ENCODE measurements at places on chromosomes 1 and 21.

DNA sequence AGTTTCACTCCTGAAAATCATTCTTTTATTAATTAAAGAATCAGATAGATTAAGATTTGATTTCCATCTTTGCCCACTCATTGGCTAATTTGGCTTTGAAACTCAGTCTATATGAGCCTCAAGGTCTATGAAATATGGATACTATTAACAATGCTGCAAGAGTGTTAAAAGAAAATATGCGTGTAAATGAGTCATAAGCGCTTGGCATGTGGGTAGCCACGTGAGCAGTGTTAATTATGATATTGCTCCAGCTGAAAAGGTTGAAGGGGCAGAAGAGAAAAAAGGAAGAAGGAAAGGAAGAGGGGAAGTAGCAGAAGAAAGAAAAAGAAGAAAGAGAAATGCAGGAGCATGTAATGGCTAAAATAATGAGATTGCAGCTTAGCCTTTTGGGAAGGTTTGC lies 151.4 kb downstream of the CHRM3 start:
- no peak for DNase-seq

GRCh38 chr1:244778344-244778743 lies 57.1 kb upstream of the COX20 start:
- DNase-seq, result no peak

GRCh38 chr1:11793819-11794218 lies 11.9 kb downstream of the MTHFR start:
- DNase-seq, result no peak

- DNase-seq, result no peak
Observed at GRCh38 chr1:51268634-51269033, 32.6 kb downstream of the RNF11 start.

GRCh38 chr1:54996869-54997710 lies 1.6 kb upstream of the BSND start:
- no peak for DNase-seq

- no peak for DNase-seq
Observed at GRCh38 chr1:98103617-98104285, 182.9 kb upstream of the DPYD start.

- no peak for DNase-seq
Observed at GRCh38 chr1:203407296-203407695, 56.4 kb upstream of the FMOD start.

DNA sequence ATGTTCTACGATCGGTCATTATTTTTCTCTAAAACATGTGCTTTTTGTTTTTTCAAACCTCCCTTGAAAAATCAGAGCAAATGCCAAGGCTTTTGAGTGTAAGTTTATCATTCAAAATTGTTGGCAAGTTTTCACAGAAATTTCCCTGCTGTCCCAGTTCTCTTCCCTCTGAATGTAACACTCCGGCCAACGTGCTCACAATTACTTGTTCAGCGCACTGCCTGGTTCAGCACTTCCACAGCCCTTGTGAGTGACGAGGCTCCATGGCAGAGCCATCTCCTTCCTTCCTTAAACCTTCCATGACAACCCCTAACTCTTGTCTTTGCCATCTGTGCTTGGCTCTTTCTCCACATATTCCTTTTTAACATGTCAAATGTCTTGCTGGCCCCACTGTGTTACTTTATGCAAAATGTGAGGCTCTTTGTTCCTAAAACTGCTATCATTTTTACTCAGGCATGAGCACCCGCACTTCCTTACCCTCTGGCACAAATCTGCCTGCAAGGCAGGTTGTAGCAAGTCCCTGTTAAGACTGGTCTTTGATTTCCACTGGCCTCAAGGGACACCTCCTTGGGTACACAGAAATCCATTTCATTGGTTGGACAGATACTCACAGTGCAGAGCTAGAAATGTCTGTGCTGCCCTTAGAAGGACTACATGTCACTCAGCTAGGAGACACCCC lies 142.8 kb downstream of the HUNK start:
- no peak for DNase-seq

DNA sequence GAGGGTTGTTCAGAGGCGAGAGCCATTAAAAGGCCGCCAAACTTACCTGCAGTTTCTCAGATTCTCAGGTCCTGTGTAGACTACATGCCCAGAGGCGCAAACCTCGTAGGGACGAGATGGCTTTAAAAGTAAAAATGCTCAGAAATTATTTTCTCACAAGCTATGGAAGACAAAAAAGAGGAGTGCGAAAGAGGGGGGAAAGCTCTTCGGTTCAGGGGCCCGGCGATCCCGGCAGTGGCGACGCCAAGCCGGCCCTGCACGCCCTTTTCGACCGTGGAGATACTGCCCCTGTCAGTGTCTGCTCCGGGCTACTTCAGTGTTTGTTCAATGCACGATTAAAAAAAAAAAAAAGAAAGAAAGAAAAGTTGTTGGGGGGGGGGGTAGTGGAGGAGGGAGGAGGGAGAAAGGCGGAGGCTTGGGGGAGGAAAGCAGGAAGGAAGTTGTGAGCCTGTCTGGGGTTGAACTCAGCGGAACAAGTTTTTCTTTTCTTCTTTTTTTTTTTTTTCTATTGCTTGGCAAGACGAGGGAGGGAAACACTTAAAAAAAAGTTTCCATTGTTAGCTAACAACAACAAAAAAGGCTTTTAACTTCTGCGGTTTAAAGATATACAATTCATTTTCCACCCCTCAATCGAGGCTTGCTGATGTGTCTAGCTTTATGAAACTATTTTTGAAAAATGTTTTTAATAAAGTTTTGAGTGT lies at the start of gene ITPKB:
ITPKB (minus strand) TSS at position 288 of the 701 bp plus-strand sequence. CDS start 1,824 bp downstream, outside the sequence.
- peak; percentile 80 for DNase-seq

- DNase-seq, result no peak
Observed at GRCh38 chr1:79629414-79629813, 622.9 kb upstream of the ADGRL4 start.

DNA sequence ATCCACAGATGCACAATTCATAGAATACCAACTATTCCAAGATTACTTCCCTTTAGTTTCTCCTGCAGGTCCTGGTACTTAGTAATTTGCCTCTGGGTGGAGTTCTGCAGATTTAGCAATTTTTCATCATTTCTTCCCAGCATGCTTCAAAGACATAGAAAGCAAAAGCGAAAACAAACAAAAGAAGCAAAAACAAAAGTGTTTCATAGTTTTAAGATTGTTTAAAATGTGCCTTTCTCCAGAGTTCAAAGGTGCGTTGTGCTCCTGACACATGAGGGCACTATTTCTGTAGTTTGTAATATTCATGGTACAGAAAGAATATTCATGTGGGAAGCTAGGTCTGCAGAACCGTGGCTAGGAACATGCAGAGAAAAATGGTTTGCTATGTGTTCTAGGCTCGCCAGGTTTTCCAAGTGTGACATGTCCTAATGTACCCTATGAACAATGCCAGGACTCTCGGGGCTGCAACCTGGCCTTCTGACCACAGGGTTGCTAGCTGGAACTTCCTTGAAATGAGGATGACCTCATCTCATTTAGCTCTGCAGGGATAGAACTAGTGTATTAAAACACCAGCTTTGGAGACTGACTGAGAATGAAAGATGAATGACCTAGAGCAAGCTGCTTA lies 30.0 kb upstream of the RCSD1 start:
- peak; percentile 61 for DNase-seq

DNA sequence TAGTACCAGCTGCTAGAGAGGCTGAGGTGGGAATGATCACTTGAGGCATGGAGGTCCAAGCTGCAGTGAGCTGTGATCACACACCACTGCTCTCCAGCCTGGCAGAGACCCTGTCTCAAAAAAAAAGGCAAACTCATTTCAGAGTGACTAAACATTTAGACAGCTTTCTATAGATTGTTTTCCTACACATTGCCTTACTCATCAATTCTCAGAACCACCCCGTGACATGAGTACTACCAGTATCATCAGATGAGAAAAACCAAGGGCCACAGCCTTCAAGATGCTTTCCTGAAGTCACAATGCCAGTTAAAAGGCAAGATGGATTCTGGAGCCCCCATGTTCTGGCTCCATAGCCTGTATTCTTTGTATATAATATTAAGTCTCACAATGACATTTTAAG lies 22.4 kb upstream of the SMPDL3B start:
- no peak for DNase-seq

GRCh38 chr1:201702936-201703335 lies 126.0 kb upstream of the IPO9 start:
- DNase-seq, result no peak

- DNase-seq, result no peak
Observed at GRCh38 chr1:85142753-85143152, 58.1 kb downstream of the SYDE2 start.

DNA sequence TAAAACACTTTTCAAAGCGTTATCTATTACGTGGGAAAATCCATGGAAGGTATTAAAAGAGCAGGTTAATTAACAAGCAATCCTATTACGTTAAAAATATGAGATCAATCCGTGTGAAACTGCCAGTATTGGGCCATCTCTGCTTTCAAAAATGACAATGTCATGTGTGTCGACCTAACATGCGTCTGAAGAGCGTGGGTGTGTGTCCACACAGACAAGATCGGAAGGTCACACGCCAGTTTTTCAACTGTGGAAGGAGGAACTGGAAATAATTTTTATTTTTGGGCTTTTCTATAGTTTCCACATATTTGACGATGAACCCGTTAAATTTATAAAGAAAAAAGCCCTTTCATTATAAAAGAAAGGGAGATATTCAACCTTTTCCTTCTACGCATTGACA lies 17.6 kb upstream of the ALDH4A1 start:
- no peak for DNase-seq

DNA sequence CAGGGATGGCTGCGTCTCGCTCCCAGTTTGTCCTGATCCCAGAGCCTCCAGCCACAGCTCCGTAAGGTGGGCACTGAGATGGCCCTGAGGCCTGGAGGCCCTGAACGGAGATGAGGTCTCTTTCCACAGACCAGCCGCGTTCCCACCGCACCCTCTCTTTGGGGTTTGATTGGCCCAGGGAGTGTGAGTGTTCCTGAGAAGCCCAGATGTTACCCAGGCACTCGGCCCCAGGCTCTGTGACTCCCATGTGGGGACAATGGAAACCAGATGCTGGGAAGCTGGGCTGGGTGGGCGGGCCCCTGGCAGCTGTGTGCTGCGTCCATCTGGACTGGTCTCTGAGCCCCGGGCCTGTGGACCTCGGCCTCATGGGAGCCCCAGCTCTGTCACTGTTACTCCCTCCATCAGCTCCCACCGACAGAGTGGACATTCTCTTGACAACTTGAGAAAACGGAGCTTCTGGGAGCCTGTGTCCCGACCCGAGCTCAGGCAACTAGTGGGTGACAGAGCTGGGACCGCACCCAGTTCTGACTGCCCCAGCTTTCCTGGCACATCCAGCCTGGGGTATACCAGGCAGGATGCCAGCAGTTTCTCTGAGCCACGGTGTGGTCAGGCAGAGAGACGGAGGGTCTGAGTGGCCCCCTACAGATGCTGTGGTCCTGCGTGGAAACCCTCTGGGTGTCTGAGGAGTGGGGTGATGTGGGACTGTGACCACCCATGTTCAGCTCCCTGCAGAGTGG lies 9.8 kb upstream of the COL6A1 start:
- no peak for DNase-seq

DNA sequence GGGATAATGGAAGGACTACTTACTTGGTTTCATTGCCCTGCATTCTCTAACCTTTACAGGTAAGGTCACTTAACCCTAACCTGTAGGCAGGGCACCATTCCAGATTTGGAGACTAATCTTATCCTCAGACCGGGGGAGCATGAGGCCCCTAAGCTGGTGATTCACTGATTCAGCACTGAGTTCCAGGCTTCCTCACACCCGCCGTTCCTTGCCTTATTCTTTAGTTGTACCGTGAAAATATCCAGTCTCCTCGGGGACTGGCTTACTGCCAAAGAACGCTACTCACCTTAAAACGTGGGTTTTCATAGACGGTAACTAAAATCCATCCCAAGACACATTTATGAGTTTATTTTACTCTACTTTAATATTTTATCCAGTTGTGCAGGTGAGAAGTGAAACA lies 44.3 kb upstream of the COL24A1 start:
- DNase-seq, result no peak

- DNase-seq, result peak; percentile 77
Observed at GRCh38 chr1:50969611-50970508, at the start of gene CDKN2C. TSS of gene CDKN2C (plus strand) at chr1:50970245. CDS start at chr1:50970369, 124 bp downstream.

GRCh38 chr1:164842870-164843269 lies 283.9 kb downstream of the PBX1 start:
- no peak for DNase-seq

DNA sequence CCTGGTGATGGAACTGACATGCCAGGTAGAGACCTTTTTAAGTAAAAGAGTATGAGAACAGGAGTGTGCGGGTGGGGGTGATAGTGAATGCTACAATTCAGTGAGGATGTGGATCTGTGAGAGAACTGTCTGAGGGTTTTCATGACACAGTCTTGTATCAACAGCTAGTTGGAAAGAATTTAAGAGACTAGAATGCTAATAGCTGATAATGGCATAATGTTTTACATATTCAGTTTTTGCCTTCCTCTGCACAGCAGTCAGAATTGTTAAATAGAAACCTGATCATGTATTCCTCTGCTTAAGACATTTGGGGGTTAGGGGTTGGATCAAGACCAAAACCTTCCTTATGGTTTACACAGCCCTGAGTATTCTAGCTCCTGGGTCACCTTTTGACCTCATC lies 152.8 kb upstream of the ZRANB2 start:
- no peak for DNase-seq

GRCh38 chr1:246588159-246588721 lies 22.0 kb downstream of the CNST start:
- DNase-seq, result no peak

DNA sequence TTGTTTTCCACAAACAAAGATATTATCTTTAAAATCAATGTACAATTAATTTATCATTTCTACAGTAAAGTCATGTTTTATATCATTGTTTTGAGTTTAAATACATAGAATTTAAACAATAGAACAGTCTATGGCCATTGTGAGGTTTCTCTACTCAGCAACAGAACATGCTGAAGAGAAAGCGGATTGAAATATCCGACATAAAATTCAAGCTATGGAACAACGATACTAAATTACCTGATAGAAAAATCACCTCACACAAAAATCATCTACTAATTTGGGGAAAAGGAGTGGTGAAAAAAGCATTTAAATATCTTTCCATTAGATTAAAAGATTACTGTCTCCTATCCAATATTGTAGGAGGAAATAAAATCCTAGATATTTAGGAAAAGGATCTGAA lies 12.6 kb downstream of the CDKN2C start:
- DNase-seq, result no peak

DNA sequence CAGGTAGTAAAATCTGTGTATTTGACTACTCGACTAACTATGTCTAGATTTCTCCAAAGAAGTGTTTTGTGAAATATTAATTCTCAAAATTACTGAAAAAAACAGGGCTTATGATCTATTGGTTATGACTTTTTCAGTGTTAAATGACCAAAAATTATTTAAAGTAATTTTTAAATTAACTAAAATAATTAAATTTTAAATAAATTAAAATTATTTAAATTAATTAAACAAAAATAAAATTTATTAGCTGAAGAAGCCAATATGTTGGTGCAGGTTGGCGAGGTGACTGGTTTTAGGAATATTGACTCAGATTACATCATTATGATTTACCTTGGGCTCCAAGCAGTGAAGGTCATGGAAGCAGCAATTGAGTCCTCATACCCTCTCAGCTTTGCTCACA lies 483.2 kb downstream of the PTPRC start:
- DNase-seq, result no peak
